ENCODE measurements at places on chromosomes 12 and 14.

- no peak for DNase-seq
Measured at GRCh38 chr12:114168061-114168460, 201.9 kb upstream of the RBM19 start.

DNA sequence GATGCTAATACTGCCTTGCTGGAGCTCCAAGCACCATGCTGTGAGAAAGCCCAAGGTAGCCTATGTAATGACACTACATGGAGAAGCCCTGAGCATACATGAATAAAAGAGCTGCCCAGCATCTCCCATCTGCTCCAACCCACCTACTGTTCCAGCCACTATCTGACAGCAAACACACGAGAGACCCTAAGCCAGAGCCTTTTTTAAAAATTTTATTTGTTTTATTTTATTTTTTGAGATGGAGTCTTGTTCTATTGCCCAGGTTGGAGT is 95.2 kb upstream of the PRICKLE1 start:
- no peak for DNase-seq

GRCh38 chr14:24690492-24690891 is 56.5 kb upstream of the GZMB start:
- DNase-seq = no peak

- no peak for DNase-seq
Measured at GRCh38 chr12:39883411-39883810, 222.5 kb downstream of the SLC2A13 start.

DNA sequence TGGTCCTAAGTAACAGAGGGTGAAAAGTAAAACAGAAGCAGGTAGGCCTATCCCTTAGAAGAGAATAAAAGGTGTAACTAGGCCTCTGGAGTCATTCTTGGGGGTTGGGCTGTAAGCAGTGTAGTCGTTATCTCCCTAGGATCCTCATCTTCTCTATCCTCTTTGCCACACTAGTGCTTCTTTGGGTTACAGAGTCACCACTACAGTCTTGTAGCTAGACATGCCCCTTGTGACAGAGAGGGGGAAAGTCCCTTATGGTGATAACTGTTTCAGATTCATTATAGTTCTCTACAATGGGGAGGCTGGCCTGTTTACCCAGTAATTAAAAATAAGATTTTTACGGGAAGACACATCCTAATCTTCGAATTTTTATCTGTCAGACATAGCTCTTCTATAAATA is 16.4 kb upstream of the SRP54 start:
- DNase-seq = no peak

GRCh38 chr14:86847140-86847539 is 1145.8 kb downstream of the GALC start:
- DNase-seq = no peak

DNA sequence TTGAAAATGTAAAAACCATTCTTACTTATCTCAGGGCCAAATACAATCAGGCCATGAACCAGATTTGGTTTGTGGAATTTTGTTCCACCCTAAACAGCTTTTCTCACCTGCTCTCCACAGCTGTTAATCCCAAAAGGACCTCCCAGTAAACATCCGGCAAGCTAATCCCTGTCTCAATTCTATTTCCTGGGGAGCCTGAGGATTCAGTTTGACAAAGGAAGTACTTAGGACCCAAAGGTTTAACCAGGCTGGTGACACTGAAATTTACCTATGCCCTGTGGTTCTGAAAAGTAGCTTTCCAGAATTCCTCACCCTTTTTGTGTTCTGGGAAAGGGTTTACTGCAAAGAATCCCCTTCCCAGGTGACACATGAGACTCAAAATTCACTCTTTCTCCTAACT is 15.0 kb downstream of the CAPZA3 start:
- no peak for DNase-seq

GRCh38 chr12:13256692-13257045 is 60.1 kb downstream of the EMP1 start:
- DNase-seq = no peak

DNA sequence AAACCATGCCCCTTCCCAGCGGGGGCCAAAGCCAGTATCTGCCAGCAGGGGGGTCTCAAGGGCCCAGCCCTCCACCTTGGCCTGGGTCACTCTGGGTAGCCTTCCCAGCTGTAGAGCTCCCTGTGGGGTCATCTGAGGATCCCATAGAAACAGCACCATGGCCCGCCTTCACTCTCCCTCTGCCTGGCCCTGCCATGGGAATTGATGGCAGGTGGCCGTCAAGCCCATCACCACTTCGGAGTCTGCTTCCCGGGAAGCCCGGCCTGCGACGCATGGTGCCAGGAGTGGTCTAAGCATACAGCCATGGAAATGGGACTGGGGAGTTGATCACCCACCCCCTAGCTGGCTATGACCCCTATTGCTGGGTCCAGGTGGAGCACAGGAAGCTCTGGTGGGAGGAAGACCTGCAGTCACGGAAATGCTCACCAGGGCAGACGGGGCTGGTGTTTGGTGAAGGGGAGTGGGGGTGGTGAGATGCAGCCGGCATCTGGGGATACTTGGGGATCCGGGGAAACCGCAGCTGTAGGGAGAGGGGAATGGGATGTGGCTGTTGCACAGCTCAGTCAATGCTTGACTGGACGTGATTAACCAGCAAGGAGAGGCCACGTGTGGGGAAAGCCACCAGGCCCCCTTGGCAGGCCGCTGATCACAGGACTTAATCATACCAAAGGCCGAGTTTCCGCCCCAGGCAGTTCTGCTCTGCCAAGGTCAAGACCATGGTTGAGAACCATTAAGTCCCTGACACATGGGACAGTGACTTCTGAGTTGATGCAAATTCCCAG is 52.2 kb upstream of the DIO3 start:
- DNase-seq = no peak

- DNase-seq = no peak
Measured at GRCh38 chr14:100072783-100073346, 7.6 kb downstream of the EVL start.

DNA sequence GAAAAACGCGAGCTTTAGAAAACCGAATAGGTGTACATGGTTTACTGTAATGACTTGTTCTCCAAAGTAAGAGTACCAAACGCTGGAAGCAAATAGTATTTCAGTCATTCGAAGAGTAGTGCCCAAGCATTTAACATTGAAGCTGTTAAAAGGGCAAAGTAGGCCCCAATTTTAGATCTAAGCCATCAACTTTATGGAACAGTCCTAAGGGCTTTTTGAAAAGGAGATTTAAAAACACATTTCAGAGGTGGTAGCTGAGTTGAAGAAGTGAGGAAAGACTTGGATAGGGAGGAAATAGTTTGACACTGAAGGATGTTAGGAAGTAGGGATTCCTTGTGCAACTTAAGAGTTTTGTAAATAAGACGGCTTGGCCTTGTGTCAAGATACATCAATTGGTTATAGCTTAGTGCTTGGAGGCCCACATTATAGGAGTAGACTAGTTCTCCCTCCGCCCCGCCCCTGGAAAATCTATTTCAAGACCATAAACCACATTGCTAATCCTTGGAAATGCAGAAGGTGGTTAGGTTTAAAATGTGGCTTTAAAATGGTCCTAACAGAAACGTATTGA is 783 bp upstream of the TUBA1B start:
- DNase-seq = no peak

DNA sequence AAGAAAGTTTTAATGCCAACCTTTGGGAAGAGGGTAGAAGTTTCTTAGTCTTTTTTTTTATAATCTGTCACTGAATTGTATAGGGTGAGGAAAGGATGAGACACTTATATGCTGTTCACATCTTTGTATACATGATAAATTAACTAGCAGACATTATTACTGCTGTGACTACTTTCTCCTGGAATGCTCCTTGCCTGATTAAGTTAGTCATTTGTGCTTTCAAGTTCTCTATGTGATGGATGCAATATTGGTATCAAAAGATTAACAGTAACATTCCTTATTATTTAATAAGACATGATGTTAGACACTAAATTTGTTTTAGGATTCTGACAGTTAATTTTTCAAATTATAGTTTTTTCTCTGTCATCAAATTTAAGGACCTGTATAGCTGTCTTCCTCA is 223.4 kb upstream of the GARIN2 start:
- no peak for DNase-seq

- DNase-seq = no peak
Measured at GRCh38 chr14:61466905-61467280, 145.5 kb downstream of the PRKCH start.
